ENCODE measurements at places on chromosomes 11 and 22. TPM values are rescaled to one million over a fixed set of nuclear protein-coding genes. Genes with fewer than 3 reads are reported as not detected.

DNA sequence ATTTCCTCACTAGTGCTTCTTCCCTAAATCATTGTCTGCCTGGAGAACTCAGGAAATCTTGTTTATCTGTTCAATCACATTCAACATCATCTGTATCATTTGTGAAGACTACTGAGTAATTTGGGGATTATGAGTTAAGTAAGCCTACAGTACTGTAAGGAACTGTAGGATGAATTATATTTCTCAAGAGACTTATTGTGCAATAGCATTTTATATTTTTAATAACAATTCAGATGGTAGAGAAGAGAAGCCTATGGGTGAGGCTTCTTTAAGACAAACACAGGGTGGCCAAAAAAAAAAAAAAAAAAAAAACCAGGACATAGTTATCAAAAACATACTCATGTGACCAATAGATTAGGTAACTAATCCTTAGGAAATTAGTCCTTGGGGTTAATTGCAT is 282.7 kb downstream of the FAM181B start:
- no peak for DNase-seq

GRCh38 chr22:24133187-24133965 is 47.9 kb upstream of the SUSD2 start:
- DNase-seq = no peak

- DNase-seq = no peak
These were observed 7.3 kb downstream of the KCNJ11 start for GRCh38 chr11:17381156-17381555.

DNA sequence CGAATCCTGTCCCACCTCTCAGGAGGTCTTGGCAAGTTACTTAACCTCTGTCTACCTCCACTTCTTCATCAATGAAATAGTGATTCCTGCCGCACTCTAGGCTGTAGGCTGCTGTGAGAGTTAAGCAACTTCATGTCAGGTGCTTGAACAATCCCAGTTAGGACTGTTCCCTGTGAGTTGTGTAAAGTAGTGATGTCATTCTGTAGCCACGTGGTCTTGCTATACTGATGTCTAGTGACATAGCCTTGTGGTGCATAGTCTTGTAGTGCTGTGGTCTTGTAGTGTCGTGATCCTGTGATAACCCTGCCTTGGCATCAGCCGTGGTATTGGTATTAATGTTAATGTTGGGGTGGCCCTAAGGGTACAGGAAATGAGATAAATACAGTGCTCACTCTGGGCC is 30.3 kb upstream of the PRR5 start:
- DNase-seq = no peak

- DNase-seq = no peak
These were observed 69.7 kb downstream of the TTC28 start for GRCh38 chr22:28609921-28610320.

DNA sequence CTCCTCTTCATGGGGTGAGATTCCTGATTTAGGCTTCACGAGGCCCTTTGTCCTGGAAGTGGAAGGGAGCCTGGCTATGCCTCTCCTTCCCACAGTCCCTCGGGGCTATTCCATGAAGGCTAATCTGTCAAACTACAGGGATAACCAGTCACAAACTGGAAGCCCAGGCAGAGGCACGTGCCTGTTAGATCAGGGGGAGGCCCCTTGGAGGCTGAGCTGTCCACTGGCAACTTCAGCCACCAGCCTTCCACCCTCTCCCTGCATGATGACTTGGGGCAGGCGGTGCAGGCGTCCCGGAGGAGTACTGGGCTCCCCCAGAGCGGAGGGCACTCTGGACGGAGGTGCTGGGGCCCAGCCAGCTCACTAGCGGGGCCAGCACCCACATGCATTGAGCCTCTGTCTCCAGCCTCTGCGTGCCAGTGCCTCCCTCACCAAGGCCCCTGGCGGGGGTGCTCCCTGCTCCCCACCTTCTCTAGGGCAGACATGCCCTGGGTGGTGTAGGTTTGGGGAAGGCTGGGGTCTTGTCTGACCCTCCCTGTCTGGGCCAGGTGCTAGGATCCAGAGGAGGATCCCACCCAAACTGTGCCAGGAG is 42.9 kb downstream of the WNT11 start:
- DNase-seq = no peak

DNA sequence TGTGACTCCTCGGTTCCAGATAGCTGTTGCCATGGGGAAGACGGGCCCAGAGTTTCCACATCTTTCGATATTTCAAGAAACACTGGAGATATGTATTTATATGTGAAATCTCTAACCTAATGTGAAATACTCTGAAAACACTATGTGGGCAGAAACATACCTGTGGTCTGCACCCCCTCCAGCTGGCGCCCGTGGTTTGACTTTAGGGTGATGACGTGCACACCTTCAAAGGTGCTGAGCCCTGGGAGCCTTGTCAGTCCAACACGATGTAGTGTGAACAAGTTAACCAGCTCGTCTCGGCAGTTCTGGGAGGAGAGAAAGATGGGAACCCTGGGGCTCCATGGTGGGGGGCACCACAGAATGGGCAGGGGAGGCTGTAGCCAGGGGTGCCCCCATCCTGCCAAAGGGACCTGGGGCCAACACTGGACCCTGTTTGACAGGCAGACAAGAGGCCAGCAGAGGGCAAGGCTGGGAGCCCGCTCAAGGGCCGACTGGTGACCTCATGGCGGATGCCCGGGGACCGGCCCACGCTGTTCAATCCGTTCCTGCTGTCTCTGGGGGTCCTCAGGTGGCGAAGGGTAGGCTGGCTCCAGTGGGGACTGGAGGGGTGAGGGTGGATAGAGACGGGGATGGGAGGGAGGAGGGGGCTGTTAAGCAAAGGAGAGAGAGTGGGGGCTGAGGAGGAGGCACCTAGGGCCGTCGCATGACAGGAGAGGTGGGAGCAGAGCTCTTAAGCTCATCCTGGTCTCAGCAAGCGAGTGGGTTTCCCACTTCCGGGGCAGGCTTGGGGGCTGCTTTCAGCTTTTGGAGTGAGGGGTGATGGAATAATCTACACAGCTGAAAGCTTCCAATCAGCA is 43.8 kb downstream of the TRIOBP start:
- DNase-seq = no peak

DNA sequence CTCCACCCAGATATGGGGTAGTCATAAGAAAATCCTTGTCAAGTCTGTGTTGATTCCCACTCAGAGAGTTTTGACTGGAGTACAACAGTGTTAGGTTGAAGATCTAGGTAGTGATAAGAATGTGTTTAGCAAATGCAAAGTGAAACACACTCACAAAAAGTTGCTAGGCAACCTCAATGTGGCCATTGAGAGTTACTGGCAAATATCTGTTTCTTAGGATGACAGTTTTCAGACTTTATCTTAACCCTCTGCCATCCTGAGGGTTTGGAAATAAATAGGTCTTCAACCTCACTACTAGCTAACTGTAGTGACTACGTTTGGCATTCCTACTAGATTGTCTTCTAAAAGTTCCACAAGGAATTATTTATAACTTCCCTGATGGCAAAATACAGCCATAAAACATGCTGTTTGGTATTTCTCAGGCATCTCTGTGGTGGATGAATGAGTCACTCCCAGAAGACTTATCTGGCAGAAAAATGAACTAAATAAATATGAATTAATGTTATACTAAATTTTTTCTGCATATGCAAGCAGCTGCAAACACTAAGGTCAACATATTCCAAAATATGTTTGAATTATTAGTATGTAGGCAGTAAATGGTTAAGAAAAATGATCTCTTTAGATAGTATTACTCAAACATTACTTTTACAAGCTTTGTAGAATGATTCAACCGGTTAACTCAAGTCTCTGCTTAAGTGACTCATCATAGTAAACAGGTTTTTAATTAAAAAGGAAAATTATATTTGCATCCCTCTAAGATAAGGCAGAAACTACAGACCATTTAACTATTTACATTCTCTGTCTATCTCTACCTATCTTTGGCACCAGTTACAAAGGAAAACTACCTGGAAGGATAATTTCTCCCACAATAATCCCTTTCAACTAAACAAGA is 17.1 kb upstream of the SYTL2 start:
- no peak for DNase-seq

GRCh38 chr11:20367313-20367948 is 3.9 kb downstream of the HTATIP2 start:
- no peak for DNase-seq

DNA sequence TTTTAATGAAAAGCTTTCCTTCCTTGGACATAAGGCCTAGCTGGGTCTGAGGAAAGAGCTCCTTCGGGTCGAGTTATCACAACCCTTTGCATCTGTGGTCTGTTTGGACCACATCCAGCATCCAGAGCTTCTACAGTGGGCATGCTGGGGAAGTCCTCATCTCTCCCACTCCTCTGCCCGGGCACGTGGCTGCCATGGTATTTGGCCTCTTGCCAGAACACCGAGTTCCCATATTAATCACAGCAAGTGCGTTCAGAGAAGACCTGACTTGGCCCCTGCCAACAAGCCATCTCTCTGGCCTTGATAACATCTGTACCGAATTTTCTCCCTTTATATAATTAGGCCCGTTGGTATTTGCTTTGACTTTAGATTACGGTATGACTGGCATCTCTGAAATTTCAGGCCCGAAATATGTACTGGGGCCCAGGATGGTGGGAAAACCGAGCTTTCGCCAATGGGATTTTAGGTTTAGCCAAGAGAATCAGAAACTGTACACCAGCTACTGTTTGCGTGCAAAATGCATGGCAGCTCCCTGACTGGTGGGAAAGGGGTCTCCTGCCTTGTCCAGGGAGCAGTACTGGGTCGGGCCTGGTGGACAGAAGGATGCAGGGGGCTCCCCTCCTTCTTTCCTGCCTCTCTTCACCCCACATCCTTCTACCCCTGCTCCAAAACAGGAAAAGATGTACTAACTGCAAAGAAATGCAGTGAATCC is 90.0 kb downstream of the MICAL2 start:
- DNase-seq = no peak

DNA sequence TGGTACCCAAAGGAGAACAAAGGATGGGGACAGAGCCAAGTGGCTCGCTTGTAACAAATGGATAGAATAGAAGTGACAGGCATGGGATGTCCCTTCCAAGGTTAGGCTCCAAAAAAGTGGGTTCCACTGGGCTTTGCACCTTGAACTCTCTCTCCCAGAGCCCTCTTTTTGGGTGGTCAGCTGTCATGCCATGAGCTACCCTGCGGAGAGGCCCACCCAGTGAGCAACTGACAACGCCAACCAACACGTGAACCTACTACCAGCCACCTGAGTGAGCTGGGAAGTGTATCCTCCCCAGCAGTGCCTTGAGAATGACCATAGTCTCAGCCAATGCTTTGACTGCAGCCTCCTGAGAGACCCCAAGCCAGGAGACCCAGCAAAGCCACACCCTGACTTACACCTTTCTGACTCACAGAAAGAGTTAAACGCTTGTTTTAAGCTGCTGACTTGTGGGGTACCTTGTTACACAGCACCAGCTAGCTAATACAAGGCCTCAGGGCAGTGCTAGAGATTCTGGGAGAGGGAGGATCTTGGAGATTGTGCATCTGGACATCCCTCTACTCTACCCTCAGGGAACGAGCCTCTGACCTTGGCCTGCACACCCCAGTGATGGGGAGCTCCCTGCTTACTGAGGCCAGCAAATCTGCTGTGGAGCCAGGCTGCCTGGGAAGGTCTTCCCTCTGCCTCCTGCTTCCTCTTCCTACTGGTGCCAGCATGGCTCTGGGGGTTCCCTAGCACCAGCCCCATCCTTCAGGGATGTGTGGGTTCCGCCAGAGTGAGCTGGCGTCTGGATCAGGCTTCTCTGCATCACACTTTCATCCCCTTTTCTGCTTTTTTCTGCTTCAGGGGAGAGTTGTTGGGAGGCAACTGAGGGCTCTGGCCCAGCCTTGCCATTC is 29.1 kb upstream of the RFPL3 start:
- DNase-seq = no peak

GRCh38 chr11:133619973-133620372 is 87.7 kb upstream of the OPCML start:
- DNase-seq = no peak

DNA sequence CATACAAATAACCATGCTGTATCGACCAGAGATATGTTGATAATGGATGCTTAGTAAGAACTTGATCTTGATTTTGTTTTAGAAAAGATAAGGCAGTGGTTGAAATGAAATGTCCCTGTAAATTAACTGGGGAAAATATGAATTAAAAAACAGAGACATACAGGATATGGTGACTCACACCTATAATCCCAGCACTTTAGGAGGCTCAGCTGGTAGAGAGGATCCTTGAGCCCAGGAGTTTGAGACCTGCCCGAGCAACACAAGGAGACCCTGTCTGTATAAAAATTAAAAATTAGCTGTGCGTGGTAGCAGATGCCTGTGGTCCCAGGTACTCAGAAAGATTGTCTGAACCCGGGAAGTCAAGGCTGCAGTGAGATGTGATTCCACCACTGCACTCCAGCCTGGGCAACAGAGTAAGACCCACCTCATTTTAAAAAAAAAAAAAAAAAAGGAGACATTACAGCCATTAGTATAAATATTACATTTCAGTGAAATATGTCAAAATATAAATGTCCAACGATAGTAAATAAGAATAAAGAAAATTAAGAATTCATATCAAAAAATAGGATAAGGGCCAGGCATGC is 4.6 kb downstream of the PICALM start:
- no peak for DNase-seq

DNA sequence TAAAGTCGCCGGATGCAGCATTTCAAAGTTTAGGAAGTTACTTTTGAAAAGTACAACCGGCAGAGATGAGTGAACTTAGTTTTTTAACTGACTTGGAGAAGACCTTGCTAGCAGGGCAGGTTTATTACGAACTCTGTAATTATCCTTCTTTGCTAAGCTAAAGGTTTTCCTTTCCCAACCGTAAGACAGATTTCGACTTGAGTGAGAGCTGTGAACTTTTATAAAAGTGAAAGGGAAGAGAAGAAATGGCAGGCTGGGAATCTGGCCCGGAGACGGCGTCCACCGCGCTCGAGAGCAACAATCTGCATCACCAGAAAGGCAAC is 659 bp upstream of the TEAD1 start:
- DNase-seq = no peak

DNA sequence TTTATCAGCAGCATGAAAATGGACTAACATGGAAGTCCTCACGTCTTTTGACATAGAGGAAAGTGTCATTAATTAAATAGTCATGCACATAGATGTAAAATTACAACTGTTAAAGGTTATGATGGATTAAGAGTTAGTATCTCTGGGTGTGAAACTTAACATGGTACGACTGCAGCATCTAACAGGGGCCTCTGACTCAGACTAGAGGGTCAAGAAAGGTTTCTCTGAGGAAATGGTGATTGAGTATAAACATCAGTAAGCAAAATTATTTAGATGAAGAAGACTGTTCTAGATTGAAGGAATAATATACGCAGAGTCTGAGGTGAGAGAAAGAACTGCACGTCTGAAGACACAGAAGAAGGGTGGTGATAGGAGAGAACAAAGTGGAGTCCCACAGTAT is 42.1 kb upstream of the GAB2 start:
- DNase-seq = no peak

GRCh38 chr11:71186806-71187205 is 65.6 kb downstream of the SHANK2 start:
- DNase-seq = no peak

GRCh38 chr22:26921726-26922125 is 264.3 kb downstream of the MIAT start:
- DNase-seq = no peak

CALCB gene
- polyA plus RNA-seq = 3.1 TPM

ZNF70 gene
- 5.3 TPM for polyA plus RNA-seq

BBOX1 gene
- polyA plus RNA-seq = 55.7 TPM

PATE2 gene
- not detected for polyA plus RNA-seq

SMC1B gene
- polyA plus RNA-seq = 0.14 TPM

Data from right renal pelvis (tissue), 4 donors.